ENCODE measurements at places on chromosomes 12 and 14.

- DNase-seq: peak; percentile 48
Measured at GRCh38 chr12:62123721-62124203, 136.4 kb upstream of the USP15 start.

GRCh38 chr12:96068636-96069035 lies 33.2 kb upstream of the LTA4H start:
- DNase-seq: no peak

DNA sequence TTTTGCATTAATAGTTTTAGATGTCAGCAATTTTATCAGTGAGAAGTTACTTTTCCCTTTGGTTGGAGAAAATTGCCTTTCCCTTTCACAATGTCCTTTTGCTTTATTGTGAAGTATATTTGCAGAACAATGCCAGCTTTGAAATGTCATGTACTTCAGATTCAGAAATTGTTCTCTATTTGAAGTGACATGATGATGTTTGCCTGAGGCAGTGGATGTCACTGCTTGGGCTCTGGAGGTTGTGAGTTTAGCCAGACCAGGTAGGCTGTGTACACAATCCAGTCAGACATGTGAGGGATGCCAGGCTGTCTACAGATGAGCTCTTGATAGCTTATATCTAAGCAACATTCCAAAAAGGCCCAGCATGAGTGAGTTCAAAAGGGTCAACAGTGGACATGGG lies 451.9 kb upstream of the FBXO33 start:
- no peak for DNase-seq

GRCh38 chr12:133227281-133227852 lies 8.3 kb downstream of the ANHX start:
- no peak for DNase-seq

GRCh38 chr12:88248606-88249005 lies 106.5 kb downstream of the TMTC3 start:
- DNase-seq: no peak

DNA sequence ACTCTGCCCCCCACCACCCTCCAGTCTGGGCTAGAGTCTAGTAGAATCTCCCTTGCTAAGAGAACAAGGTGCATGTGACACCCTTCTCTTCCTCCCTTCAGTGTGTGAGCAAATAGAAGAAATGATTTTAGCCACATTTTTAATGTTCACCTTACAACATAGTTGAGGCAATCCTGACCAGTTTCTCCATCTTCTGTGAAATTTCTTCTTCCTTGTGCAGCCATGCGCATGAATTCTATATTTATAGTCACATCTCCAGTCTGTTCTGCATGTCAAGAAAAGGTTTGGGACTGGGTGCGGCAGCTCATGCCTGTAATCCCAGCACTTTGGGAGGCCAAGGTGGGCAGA lies 9.5 kb upstream of the LTA4H start:
- no peak for DNase-seq

DNA sequence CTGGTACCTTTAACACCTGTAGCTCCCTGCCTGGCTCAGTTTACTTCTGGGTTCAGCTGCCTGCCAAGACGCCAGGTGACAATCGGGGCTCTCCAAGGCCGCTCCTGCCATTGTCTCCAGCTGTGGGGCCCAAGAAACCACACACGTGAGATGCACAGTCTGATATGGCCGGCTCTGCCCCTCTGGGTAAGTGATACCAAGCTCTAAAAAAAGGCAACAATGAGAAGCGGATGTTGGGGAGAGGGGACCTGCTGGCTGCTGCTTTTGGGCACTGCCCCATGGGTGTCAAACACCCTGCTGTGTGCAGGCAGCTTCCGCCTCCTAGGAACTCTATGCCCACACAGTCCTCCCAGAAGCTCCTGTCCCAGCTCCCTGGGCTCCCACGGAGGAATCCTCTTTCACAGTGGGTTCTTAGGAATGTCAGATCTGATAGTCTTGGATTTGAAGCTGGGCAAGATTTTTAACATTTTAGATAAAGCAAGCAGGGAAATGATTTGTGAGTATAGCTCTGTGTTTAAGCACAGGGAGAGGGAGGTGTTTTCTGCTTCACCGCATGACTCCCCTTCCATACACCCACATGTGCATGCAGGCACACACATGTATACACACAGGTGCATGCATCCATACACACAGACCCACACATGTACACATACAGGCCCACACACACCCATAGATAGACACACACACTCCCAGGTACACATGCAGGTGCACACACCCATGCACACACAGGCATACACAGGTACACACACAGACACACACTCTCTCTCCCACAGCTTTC lies 1135.8 kb downstream of the BCL11B start:
- DNase-seq: no peak

- peak; percentile 50 for DNase-seq
Measured at GRCh38 chr12:52204095-52204930, 12.5 kb upstream of the KRT80 start.

- no peak for DNase-seq
Measured at GRCh38 chr12:12954878-12955625, 3.1 kb upstream of the GPRC5D start.

DNA sequence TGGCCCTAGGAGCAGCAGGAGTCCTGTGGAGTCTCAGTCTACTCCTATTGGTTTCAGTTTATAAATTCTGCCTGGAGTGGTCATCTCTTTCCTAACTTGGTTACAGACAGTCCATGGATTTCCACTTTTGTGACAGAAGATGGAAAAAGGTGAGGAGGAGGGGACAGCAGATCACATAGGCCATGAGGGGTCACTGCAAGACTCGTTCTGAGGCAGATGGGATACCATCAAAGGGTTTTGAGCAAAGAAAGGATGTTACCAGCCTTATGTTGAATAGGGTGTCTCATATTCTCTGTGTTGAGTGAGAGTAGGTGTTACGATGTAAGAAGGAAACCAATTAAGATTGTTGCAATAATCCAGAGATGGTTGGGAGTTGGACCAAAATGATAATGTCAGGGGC lies 15.3 kb downstream of the PDE3A start:
- DNase-seq: no peak

DNA sequence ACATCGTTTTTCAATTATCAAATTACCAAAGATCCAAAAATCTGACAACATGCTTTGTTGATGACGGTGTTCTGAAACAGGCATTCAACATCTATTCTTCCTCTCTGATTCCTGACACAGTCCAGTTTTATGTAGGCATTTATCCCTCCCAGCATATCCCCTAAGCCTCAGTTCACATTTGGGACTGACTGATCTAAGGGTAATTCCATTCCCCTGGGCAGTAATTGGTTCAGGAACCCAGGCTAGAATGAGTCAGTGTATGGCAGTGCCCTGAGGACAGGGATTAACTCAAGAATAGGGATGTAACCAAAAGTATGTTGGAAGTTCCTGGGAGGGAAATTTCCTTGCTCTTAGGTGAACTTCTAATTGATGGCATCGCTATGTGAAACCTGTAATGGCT lies 10.3 kb upstream of the PCNX1 start:
- no peak for DNase-seq

GRCh38 chr12:6914246-6914946 lies at the start of gene ENO2:
TSS of gene ENO2 (plus strand) at chr12:6914580. CDS start at chr12:6915833, 1,253 bp downstream.
- DNase-seq: peak; percentile 62

Data from astrocyte of the spinal cord (primary cell).